Anterior cingulate cortex (tissue), 58 donors: ENCODE measurements at places on chromosomes 13 and 19.

DNA sequence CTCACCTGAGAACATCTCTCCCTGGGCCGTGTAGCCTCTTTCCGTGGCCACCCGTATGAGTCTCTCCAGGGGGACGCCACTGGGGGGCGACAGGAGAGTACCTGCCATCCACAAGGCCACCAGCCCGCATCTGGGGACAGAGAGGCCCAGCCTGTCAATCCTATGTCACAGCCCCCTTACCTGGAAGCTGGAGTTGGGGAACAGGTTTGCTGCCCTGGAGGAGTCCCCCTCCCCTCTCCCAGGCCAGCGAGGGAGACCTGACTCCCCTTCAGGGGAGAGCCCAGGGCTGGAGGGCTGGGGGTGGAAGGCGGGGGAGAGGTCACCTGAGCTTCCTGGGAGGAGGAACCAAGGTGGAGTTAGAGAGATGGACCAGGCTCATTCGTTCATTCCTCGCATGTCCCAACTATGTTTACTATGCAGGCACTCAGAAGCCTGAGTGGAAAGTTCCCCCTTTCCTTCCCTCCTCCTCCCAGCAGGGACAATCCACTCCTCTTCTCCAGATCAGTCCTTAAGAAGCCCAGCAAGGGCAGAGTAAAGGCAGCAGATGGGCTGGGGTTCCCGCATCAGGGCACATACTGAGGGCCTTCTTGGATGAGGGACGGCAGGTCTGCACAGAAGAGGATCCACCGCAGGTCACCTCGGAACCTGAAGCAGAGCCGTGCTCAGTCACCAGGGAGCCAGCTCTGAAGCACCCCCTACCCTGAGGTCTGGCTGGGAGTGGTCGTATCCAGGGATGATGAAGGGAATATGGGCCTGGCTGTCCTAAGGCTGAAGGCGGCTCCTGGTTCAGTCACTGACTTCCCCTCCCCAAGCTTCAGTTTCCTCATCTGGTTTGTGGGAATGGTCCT is 5.5 kb downstream of the ACTMAP start:
- DNase-seq: no peak

- no peak for DNase-seq
These were observed 245.7 kb downstream of the DNAJC15 start for GRCh38 chr13:43269037-43269481.

DNA sequence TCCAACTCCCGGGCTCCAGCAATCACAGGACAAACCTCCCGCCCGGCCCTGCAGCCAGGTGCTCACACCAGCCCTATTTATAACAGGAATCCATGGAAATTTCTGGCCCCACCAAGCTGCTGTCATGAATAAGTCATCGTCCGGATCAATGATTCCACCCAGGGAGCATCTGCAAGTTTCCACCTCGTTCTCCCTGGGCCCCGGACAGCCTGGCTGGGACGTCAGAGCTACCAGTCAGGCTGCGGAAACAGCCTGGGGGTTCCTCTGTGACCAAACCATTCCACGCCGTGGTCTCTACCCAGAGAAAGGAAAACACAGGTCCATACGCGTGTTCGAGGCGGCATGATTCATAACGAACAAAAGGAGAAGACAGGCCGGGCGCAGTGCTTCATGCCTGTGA is 20.7 kb upstream of the PTBP1 start:
- no peak for DNase-seq

DNA sequence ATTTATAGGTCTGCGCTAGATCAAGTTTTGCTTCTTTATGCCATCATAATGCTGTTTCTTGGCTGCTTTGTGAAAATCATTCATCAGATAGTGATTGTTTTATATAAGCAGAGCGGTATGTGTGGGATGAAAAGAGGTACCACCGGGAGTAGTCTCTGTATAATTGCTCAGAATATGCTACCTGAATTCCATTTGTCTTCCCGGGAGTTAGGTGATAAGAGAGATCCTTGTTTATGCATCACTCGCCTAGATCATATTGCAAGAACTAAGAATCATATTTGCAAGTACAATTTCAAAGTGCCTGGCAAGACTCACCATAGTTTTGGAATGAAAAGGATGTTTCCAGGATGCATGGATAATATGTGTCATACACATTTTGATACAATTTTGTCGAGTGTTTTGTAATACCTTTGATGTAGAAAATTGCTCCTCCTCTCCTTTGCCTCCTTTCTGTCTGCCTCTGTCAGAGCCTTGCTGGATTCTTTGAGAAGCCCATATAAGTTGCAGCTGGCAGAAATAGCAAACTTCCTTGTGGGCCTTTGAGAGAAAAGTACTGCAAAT is 1306.0 kb upstream of the SLC10A2 start:
- no peak for DNase-seq

DNA sequence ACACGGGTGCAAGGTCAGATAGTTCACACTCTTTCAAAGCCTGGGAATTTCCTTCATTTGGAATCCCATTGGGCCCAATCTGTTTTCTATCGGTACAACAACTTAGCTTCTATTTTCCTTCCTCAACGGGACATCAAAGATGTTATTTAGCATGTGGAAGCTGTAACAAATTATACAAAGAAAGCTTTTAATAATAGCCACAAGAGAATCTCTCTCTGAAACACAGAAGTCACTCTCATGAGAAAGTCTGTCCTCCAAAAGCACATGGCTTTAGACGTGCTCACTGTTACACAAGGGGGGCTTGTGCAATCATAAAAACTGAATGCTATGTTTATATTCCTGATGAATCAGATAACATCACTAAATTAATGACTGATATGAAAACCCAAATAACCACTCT is 28.9 kb upstream of the CYSLTR2 start:
- DNase-seq: no peak

DNA sequence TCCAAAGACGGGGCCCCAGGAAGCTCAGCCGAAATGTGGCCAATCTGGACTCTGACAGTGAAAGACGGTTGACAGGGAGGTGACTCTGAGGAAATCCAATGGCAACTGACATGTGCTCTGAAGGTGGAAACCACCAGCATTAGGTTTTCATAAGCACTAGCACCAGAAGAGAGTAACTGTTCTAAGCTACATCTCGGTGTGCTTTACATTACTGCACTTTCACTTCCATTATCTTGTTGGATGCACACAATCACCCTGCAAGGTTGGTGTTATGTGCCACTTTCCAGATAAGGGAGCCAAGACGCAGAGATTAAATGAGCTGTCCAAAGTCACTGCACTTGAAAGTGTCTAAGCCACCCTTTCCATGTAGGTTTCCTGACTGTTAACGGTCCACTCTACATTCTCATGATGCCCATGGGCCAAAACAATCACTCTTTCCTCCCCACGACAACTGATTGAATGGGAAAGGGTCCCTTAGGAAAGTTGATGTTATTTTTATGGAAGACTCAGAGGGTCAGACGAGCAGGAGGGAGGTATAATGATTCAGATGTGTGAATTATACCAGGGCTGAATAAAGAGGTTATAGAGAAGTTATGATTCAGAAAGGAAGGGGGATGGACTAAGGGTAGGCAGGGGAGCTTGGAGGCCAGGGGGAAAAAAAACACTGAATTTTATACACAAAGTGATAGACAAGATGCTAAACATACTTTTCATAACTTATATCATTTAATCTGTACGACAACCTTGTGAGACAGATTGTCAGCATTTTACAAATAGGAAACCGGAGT is 52.8 kb downstream of the RUBCNL start:
- DNase-seq: no peak

DNA sequence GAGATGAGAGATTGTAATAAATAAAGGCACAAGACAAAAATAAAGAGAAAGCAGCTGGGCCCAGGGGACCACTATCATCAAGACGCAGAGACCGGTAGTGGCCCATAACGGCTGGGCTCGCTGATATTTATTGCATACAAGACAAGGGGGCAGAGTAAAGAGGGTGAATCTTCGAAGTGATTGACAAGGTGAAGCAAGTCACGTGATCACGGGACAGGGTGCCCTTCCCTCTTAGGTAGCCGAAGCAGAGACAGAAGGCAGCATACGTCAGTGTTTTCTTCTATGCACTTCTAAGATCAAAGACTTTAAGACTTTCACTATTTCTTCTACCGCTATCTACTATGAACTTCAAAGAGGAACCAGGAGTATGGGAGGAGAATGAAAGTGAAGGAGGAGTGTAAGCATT is 4.6 kb upstream of the PRKCG start:
- DNase-seq: no peak

GRCh38 chr13:113031465-113031864 is 62.5 kb downstream of the MCF2L start:
- DNase-seq: no peak

DNA sequence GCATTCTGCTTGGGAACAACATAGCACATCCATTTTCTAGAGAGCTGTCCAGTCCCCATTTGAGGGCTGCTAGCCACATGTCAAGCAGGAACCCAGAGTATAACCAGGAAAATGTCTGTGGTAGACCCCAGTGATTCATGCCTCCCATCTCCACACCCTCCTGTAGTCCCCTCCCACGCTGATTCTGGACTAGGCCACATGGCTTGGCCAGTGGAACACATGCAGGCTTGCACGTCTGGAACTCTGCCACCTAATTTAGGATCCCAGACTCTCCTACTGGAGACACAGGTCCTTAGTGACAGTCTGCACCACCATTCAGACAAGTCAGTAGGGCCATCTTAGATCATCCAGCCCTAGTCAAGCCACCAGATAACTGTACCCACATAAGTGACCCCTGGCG is 149.8 kb downstream of the ZIC5 start:
- DNase-seq: no peak

GRCh38 chr13:30088312-30088855 is 219.0 kb downstream of the KATNAL1 start:
- DNase-seq: no peak

DNA sequence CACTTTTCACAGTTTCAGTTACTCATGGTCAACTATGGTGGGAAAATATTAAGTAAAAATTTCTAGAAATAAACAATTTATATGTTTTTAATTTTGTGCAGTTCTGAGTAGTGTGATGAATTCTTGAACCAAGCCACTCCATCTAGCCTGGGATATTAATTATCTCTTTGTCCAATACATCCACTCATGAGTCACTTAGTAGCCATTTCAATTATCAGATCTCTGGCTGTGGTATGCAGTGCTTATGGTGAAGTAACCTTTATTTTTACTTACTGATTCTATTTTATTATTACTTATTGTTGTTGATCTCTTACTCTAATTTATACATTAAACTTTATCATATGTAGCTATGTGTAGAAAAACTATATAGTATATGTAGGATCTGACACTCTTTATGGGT is 128.9 kb upstream of the KLHL1 start:
- DNase-seq: no peak

DNA sequence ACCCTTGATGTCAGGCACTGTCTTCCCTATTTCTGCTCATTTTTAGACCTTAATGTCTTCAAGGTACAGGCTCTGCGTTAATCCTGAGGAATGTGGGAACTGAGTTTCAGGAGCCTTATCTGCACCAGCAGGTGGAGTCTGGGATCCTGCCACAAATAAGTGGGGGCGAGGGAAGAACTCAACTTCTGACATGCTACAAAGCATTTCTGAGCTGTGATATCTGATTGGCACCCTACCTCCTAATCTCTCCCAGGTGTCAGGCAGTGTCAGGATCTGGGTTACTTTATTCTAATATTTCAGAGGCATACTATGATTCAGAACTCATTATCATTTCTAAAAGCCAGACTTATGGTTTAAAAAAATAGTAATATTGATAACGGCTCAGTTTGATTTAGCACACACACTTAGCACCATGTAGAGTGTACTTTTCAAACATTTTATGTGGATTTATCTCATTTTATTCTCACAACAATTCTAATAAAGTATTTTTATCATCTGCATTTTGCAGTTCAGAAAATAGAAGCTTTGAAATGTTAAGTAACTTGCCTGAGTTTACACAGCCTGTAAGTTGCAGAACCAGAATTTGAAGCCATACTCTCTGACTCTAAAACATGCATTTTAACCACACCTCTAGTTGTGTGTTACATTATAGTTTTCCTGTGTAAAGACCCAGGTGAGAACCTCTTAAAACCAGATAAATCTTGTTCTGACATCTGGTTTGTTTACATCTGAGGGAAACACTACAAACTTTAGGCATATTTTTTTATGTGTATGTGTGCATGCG is 358.6 kb downstream of the TDRD3 start:
- DNase-seq: no peak

DNA sequence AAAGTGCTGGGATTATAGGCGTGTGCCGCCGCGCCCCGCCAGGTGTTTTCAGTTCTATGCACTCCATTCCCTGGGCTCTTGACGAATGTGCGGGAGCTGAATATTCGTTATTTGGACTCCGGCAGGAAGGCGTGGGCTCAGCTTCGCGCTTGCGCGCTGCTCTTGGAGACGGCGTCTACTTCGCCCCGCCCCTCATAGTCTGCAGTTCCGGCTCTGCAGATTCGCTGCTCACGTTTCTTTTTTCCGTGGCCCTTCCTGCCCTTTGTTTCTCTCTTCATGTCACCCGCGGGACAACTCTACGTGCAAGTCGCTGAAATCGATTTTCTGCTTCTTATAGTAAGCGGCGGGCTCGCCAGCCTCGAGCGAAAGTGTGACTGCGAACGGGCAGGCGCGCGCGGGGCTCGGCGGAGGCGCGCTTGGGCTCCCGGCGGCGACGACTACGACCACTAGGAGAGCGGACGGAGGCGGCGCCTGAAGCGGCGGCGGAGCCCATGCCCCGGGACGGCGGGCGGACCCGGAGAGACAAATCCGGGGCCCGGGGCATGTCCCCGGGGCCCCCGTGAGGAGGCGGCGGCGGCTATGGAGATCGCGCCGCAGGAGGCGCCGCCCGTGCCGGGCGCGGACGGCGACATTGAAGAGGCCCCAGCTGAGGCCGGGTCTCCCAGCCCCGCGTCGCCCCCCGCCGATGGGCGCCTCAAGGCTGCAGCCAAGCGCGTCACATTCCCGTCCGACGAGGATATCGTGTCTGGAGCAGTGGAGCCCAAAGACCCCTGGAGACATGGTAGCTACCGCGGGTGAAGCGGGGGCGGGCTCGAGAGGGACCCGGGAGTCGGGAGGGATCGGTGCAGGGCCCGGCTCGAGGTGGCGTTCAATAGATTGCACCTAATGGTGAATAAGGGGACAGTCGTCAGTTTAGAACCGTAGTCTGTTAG is at the start of gene PPP1R37:
TSS of gene PPP1R37 (plus strand) at position 433 of the 932 bp plus-strand sequence. CDS start at position 580, 147 bp downstream.
- peak; percentile 81 for DNase-seq

GRCh38 chr13:33799950-33800592 is 17.9 kb upstream of the RFC3 start:
- DNase-seq: no peak

GRCh38 chr13:94389604-94390351 is 89.7 kb downstream of the DCT start:
- DNase-seq: no peak
